ENCODE measurements at places on chromosomes 4 and X. TPM values are rescaled to one million over a fixed set of nuclear protein-coding genes. Genes with fewer than 3 reads are reported as not detected.

DNA sequence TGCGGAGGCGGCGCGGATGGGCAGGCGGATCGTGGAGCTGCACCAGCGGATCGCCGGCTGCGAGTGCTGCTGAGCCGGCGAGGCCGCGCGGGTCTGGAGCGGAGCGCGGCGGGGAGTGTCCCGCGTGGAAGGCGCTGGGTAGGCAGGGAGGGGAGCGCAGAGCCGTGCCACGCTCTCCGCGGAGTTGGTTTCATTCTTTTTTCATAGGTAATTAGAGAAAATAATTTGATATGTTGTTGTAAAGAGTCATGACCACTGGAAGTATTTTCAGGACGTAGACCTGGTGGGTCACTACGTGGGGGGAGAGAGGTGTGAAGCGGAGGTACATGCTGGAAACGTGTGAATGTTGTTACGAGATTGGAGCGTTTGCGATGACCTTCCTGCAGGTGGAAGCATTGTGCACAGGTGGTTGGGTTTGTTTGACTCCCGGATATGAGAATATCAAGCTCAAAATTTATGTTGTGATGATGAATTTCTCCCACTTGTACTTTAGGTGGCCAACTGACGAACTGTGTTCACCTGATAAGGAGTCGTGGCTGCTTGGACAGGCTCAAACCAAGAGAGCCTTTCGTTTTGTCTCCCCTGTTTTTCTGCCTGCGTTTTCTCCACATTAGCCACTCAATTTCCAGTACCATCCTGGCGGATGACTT is 19.1 kb upstream of the S100P start:
- H3K4me1 ChIP-seq: peaks cover 5% of the 10 kb centered on the region
- H3K4me3 ChIP-seq: peak overlapping the region; percentile 75
- no peak for DNase-seq
- no peaks in the 10 kb centered on the region for H3K27me3 ChIP-seq

DNA sequence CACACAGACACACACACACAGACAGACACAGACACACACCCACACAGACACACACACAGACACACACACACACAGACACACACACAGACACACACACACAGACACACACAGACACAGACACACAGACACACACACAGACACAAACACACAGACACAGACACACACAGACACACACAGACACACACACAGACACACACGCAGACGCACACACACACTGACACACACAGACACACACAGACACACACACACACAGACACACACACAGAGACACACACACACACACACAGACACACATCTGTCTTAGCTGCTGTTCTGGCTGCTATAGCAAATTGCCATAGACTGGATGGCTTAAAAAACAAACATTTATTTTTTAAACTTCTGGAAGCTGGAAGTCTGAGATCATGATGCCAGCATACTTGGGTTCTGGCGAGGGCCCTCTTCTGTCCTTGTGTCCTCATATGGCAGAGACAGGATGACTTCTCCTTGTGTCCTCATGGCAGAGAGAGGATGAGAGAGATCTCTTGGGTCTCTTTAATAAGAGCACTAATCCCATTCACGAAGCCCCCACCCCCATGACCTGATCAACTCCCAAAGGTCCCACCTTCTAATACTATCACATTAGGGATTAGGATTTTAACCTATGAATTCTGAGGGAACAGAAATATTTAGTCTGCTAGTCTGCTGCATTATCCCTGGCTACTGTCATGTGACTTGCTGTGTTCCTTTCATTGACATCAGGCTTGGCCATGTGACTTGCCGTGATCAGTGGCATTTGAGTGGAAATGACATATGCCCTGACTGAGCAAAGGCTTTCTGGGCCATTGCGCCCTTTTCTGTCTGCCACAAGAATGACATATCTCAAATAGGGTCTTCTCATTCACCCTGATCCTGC is 32.7 kb upstream of the RASGEF1B start:
- H3K4me3 ChIP-seq: no peak overlapping the region
- H3K27me3 ChIP-seq: no peaks in the 10 kb centered on the region
- no peak for DNase-seq
- H3K4me1 ChIP-seq: no peaks in the 10 kb centered on the region
- H3K27ac ChIP-seq: no peak overlapping the region
- no peaks in the 10 kb centered on the region for H3K36me3 ChIP-seq

Gene STK32B
- 2.2 TPM for total RNA-seq

GRCh38 chr4:94870146-94870545 is 112.4 kb downstream of the BMPR1B start:
- H3K4me3 ChIP-seq: no peak overlapping the region
- no peak overlapping the region for H3K27ac ChIP-seq
- H3K36me3 ChIP-seq: no peaks in the 10 kb centered on the region
- H3K27me3 ChIP-seq: no peaks in the 10 kb centered on the region
- no peak for DNase-seq

Gene CNKSR2
- total RNA-seq: 5.4 TPM

DNA sequence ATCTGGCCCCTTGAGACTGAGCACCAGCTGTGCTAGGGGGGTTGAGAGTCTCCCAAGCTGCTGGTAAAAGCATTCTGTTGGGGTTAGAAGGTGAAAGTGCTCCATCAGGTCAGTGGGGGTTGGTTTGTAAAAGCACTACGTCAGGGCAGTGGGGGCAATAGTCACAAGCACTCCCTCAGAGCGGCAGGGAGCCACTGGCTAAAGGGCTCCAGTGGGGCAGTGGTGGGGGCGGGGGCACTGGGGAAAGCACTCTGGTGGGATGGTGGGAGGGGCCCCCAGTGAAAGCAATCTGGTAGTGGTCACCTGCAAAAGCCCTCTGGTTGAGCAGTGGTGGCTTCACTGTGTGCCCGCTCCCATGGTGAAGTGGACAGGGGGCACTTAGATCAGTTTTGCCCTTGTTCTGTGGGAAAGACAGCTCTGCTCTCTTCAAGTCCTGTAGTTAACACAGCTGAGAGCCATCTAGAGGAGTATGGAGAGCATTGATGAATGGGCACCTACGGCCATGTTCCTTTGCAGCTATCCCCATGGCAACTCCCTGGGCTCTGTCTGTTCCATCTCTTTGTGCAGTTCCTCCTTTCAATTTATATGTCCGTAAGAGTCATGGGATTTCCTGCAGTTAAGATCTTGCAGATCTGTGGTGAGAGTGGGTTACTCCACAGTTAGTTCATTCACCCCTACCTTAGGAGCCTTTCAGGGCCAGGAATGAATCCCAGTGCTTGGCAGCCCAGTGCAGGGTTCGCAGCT is 106.4 kb downstream of the SH3BGRL start:
- H3K36me3 ChIP-seq: no peaks in the 10 kb centered on the region
- H3K27me3 ChIP-seq: no peaks in the 10 kb centered on the region
- H3K4me1 ChIP-seq: no peaks in the 10 kb centered on the region

GRCh38 chr4:184727430-184727829 is 6.5 kb downstream of the CENPU start:
- H3K27me3 ChIP-seq: no peaks in the 10 kb centered on the region
- no peak overlapping the region for H3K4me3 ChIP-seq
- H3K4me1 ChIP-seq: no peaks in the 10 kb centered on the region
- no peak overlapping the region for H3K27ac ChIP-seq

Gene SRPX
- 74.8 TPM for total RNA-seq

DNA sequence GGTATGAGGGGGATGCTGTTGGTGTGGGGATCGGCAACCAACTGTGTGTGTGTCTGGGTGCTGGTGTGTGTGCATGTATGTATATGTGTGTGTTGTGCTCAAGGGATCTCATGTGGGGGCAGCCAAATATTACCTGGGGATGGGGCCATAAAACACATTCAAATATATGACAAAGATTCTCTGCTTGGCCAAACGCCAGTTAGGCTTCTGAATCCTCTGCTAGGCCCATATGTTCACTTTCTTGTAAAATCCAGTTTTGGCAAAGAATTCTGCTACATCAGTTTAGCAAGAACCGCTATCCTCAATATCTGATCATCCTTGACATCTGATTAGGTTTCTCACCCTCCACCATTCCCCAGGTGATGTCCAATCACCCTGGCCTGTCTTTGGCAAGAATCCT is 106.6 kb downstream of the RASL11B start:
- no peaks in the 10 kb centered on the region for H3K4me1 ChIP-seq
- H3K27ac ChIP-seq: no peak overlapping the region
- no peaks in the 10 kb centered on the region for H3K36me3 ChIP-seq

Gene PAGE4
- not detected for total RNA-seq

- H3K4me3 ChIP-seq: no peak overlapping the region
- DNase-seq: no peak
- no peaks in the 10 kb centered on the region for H3K27me3 ChIP-seq
- H3K27ac ChIP-seq: no peak overlapping the region
- H3K36me3 ChIP-seq: no peaks in the 10 kb centered on the region
Measured at GRCh38 chrX:54045563-54046228, 1.4 kb upstream of the PHF8 start.

GRCh38 chrX:39679497-39680157 is 418.1 kb downstream of the BCOR start:
- no peak overlapping the region for H3K4me3 ChIP-seq
- H3K36me3 ChIP-seq: no peaks in the 10 kb centered on the region
- no peaks in the 10 kb centered on the region for H3K4me1 ChIP-seq
- H3K27me3 ChIP-seq: no peaks in the 10 kb centered on the region

DNA sequence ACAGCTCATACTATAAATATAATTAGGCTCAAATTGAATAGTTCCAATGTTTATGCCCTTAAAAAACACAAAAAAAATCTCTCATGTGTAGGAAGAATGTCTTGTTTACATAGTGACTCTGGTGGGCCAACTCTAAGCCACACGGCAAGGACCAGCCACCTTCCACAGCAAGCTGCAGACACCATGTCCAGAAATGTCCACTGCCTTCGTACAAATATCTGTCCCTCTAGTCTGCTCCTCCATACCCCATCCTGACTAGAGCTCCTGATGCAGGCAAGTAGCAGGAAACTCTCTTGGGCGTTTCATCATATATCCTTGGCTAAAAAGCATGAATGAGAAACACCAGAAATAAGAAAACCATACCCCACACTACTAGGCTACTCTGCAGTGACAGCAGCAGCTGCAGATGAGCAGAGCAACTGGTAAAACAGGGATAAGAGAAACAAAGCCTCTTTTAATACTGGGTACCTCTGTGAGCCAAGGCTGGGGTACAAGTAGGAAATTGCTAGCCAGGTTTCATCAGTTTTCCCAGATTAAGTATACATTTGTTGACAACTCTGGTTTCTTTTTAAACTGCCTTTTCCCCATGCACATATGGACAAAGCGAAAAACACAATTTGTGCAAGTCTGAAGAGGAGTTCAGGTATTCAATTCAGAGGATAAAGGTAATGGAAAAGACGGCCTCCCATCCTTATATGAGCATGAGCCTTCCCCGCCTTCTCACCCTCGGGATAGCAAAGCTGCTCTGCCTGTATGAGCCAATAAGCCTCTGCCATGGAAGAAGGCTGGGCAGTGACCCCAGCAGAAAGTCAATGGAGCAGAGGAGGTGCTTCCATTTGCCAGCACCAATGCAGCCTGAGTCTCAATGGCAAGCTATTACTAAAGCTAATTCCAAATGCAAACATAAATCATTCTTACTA is 245.4 kb downstream of the DCLK2 start:
- no peaks in the 10 kb centered on the region for H3K27me3 ChIP-seq
- no peak overlapping the region for H3K4me3 ChIP-seq
- H3K4me1 ChIP-seq: peaks cover 6% of the 10 kb centered on the region
- H3K36me3 ChIP-seq: no peaks in the 10 kb centered on the region
- DNase-seq: no peak

Gene GAGE12F
- not detected for total RNA-seq

Gene DUSP21
- total RNA-seq: not detected

DNA sequence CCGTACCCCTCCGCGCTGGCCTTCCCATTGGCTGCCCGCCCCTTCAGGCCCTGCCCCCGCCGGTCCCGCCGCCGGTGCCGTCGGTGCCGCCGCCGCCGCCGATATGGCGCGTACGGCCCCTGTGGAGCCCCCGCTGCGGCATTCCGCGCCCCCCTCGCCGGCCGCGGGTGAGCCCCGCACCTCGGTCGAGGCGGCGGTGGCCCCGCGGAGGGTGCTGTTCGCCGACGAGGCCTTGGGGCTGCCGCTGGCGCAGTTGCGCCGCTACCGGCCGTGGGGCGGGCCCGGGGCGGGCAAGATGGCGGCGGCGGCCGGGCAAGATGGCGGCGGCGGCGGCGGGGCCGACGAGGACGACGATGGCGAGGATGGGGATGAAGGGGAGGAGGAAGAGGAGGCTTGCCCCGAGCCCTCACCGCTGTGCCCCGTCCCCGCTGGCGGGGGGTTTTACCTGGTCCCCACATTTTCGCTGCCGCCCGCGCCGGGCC is at the start of gene PPP1R3F:
Gene PPP1R3F, plus strand, starts transcription at position 27 of the 482 bp plus-strand sequence. Its CDS starts 77 bp downstream, at position 104.
- H3K36me3 ChIP-seq: no peaks in the 10 kb centered on the region
- no peaks in the 10 kb centered on the region for H3K27me3 ChIP-seq
- DNase-seq: no peak
- H3K4me3 ChIP-seq: peak within 1 kb of the TSS; percentile 76
- H3K4me1 ChIP-seq: peaks cover 2% of the 10 kb centered on the region
- H3K27ac ChIP-seq: peak within 1 kb of the TSS; percentile 24

DNA sequence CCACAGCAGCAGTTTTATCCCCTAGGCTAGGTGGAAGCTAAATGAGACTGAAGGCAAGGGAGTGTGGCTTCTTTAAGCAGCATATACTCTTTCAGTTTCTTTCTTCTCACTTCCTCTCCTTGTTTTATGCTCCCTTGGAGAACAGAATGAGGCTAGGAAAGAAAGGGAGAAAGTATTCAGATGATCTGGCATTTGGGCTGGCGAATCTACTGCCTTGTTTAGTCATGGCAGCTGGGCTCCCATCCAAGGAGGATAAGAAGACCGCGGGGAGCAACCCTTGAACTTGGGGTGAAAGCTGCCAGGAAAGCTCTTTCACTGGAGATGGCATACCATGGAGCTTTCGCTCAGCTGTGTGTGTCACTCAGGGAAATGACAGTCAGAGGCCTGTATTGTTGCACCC is 72.1 kb downstream of the ARHGEF38 start:
- H3K4me3 ChIP-seq: no peak overlapping the region
- no peaks in the 10 kb centered on the region for H3K36me3 ChIP-seq
- no peak overlapping the region for H3K27ac ChIP-seq
- H3K27me3 ChIP-seq: no peaks in the 10 kb centered on the region

Gene SLC2A9
- total RNA-seq: 11.0 TPM

- DNase-seq: no peak
- H3K27ac ChIP-seq: no peak overlapping the region
- H3K4me1 ChIP-seq: no peaks in the 10 kb centered on the region
- H3K4me3 ChIP-seq: no peak overlapping the region
- H3K36me3 ChIP-seq: no peaks in the 10 kb centered on the region
- H3K27me3 ChIP-seq: no peaks in the 10 kb centered on the region
Measured at GRCh38 chr4:14871676-14872430, 130.4 kb upstream of the CPEB2 start.

DNA sequence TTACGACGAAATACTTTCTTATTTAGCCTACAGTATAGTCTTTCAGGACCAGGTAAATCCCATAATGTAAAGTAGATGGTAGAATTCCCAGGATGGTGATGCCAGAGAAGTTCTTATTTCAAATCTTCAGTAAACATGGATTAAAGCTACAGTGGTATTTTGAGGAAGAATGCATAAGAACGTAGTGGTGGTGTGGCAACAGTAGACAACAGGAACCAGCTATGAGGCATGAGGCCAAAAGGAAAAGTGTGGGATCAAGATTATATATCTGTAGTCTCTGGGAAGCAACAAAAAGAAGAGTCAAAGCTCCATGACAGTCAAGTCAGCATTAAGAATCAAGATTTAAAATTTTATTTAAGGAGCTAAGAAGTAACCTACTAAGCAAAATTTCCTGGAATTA is 60.2 kb downstream of the METTL14 start:
- DNase-seq: no peak
- H3K27ac ChIP-seq: no peak overlapping the region
- no peak overlapping the region for H3K4me3 ChIP-seq
- H3K36me3 ChIP-seq: peaks cover 2% of the 10 kb centered on the region

GRCh38 chr4:112361181-112361791 is 64.1 kb downstream of the ALPK1 start:
- H3K36me3 ChIP-seq: no peaks in the 10 kb centered on the region
- DNase-seq: no peak
- H3K4me1 ChIP-seq: no peaks in the 10 kb centered on the region
- no peak overlapping the region for H3K4me3 ChIP-seq
